ENCODE measurements at places on chromosomes 6 and 20.

DNA sequence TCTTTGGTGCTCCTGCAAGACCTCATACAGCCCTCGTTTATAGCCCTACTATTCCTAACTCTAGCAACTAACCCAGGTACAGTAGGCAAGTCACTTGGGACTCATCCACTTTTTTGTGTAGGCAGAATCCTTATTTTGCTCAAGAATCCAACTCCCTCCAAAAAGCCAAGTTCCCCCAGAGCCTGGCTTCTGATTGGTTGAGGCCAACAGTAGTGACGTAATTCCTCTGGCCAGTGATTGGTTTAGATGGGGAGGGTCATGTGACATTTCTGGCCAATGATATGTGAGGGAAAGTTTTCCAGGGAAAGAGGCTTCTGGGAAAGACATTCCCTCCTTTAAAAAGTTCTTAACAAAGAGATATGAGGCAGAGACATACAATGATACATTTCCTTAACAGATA is 32.1 kb downstream of the KIAA1755 start:
- H3K27ac ChIP-seq = no peak overlapping the region
- no peaks in the 10 kb centered on the region for H3K36me3 ChIP-seq
- DNase-seq = no peak
- no peak overlapping the region for H3K4me3 ChIP-seq
- peaks cover 5% of the 10 kb centered on the region for H3K4me1 ChIP-seq

- no peaks in the 10 kb centered on the region for H3K27me3 ChIP-seq
- peaks cover 24% of the 10 kb centered on the region for H3K36me3 ChIP-seq
- H3K4me1 ChIP-seq = peaks cover 39% of the 10 kb centered on the region
- no peak overlapping the region for H3K4me3 ChIP-seq
- DNase-seq = no peak
- no peak overlapping the region for H3K27ac ChIP-seq
Observed at GRCh38 chr6:144595266-144595665, 310.1 kb downstream of the UTRN start.

DNA sequence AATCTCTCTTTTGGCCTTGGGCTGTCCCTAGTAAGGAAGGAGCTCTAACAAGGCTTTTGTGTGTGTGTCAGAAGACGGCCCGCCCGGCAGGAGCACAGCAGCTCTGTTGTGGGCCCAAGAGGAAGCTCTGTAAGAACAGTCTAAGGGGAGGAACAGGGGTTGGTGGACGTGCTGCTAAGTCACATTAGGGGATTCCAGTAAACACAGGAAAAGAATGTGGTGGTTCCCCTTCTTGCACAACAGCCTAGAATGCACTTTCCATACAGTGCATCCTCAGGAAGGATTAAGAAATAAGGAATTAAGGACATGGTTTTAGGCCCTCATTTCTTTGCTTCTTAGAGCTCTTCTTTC is 114.5 kb downstream of the RNF144B start:
- no peak for DNase-seq
- no peaks in the 10 kb centered on the region for H3K4me1 ChIP-seq
- H3K36me3 ChIP-seq = no peaks in the 10 kb centered on the region
- no peak overlapping the region for H3K4me3 ChIP-seq
- peaks cover 6% of the 10 kb centered on the region for H3K27me3 ChIP-seq

GRCh38 chr6:71852948-71853347 is 33.4 kb upstream of the RIMS1 start:
- H3K27me3 ChIP-seq = no peaks in the 10 kb centered on the region
- H3K4me1 ChIP-seq = no peaks in the 10 kb centered on the region
- no peaks in the 10 kb centered on the region for H3K36me3 ChIP-seq
- no peak for DNase-seq

GRCh38 chr20:1876217-1876921 is 18.8 kb upstream of the SIRPA start:
- H3K27me3 ChIP-seq = no peaks in the 10 kb centered on the region
- no peak overlapping the region for H3K4me3 ChIP-seq
- H3K27ac ChIP-seq = no peak overlapping the region
- no peaks in the 10 kb centered on the region for H3K4me1 ChIP-seq
- no peak for DNase-seq
- H3K36me3 ChIP-seq = no peaks in the 10 kb centered on the region
